DMS79 treated with DMSO at 0.1 percent for 48 hours (cell line): ENCODE measurements at places on chromosomes 2 and 18.

- DNase-seq, result no peak
Observed at GRCh38 chr2:134379722-134380121, 125.8 kb downstream of the MGAT5 start.

GRCh38 chr2:11248-11941, 34.9 kb downstream of the FAM110C start:
- DNase-seq, result no peak

- no peak for DNase-seq
Observed at GRCh38 chr18:36047521-36047920, 19.8 kb downstream of the RPRD1A start.

DNA sequence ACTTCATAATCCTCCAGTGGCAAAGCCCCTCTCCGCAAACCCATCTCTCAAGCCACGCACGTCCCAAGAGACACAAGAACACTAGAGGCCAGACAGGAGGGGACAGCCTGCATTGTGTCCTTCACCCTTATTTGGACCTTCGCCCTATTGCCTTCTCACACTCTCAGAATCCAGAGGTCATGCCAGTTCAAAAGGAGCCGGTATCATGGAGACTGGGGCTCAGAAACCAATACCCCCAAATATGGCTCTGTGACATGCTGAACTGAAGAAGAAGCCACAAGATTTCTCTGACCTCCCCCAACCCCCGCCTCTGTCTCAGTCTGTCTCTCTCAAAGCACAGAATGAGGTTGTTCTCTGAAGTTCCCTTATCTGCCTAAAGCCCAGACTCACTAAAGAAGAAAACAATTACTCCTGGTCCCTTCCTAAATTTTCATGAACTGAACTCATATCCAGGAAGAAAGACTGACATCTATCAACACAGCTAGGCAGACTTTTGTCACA, 19.2 kb upstream of the SPATA3 start:
- no peak for DNase-seq

DNA sequence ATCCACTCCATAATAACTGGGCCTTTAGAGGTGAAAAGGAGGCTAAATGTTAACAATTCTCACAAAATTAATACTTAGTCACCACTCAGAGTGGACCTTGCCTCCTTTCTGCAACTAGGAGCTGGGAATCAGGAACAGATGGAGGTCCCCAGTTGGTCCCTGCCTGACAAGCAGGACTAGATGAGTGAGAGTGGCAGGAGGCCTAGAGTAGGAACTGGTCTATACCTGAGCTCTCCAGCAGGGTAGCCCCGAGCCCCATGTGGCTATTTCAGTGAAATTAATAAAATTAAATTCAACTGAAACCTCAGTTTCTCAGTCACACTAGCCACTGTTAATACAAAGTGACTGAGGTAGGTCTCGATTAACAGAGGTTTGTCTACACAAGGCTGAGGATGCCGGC, 150.5 kb downstream of the MYO5B start:
- no peak for DNase-seq

GRCh38 chr2:44498551-44498950, 136.8 kb downstream of the CAMKMT start:
- DNase-seq, result no peak

DNA sequence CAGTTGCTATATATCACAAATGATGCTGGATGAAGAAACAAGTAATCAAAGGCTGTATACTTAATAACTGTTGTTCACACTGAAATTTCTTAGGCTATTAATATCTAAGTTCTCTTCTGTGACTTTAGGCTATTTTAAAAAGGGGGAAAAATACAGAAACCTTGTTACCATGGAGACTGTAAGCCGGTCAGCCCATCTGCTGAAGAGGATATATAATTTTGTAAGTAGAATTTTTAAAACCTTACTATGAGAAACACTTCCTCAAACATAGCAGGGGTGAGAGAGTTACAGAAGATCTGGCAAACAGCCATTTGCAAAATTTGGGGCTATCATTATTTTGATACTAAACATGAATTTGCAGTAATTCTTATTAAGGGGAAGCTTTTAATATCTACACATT, 27.8 kb downstream of the CACNB4 start:
- DNase-seq, result no peak

GRCh38 chr2:119546447-119546767, 2.2 kb downstream of the CFAP221 start:
- no peak for DNase-seq

GRCh38 chr2:29061176-29061575, 13.1 kb downstream of the PCARE start:
- no peak for DNase-seq

DNA sequence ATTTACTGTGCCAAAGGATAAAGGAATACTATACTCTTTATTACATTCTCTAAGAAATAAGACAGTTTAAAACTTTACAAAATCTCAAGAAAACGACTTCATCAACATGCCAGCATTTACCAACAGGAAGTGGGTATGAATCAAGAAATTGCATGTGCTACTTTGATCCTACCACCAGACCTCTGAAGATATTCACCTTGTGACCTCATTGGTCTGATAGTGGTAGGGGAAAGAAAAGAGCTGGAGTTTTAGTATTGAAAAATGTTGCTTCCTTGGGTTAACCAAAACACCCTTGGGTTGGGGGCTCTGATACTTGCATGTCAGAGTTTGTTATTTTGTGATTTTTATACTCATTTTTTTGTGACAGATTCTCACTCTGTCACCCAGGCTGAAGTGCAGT, 84.1 kb upstream of the LPIN2 start:
- no peak for DNase-seq

DNA sequence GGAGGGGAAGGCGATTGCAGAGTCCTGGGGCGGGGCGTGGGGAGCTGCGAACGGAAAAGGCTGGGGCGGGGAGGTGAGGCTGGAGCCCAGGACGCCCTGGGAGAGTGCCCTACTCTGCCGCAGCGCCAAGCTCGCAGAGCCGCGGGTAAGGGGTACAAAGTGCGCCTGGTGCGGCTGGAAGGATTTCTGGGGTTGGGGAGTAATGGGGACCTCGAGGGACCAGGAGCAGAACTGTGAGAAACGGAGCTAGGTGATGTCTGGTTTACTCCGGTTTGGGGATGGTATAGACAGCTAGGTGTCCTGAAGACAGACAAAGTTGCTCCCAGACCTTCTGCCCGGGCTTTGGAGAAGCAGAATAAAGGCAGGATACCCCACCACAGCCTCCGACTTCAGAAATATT, 718 bp upstream of the NXPH2 start:
- DNase-seq, result no peak

GRCh38 chr18:69890558-69890957, 57.1 kb downstream of the CD226 start:
- DNase-seq, result no peak

GRCh38 chr2:54084600-54084999, 30.8 kb upstream of the ACYP2 start:
- DNase-seq, result no peak

GRCh38 chr2:187876554-187876953, 322.3 kb upstream of the TFPI start:
- DNase-seq, result no peak

DNA sequence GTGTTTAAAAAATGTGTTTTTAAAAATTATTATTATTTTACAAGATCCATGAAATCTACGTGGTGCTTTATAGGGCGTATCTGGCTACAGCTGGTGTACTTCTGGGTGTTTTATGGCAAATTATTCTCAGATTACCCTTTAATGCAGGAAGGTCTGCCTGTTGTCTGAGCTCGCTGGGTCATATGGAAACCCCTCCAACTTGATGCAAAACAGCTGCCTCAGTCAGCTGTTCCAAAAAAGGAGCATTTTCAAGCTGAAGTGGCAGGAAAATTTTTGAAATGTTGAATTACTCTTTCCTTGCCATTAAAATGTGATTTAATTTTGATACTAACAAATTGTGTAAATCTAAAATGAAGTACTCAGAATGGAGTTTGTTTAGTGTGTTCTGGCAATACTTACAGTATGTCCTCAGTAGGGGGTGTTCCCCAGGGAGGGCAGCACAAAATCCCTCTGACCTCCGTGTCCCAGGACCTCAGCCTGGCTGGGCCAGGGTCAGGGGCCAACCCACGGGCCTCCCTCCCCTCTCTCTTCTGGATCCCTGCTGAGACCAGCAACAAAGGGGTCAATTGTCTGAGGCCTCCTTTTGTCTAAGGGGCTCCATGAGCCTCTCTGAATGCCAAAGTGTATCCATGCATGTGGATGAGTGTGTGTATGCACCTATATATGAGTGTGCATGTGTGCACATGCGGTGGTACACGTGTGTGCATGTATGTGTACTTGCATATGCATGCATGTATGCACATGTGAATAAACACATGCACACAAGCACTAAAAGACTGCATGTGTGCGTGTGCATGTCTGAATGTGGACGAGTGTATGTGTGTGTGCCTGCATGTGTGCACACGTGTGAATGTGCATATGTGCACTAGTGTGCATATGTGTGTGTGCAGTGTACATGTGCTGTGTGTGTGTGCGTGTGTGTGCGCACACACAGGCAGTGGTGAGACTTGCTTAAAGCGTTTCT, 105.4 kb downstream of the ACOXL start:
- DNase-seq, result no peak
